ENCODE measurements at places on chromosomes 12 and 14.

- no peak for DNase-seq
Observed at GRCh38 chr12:97235102-97235501, 227.5 kb upstream of the RMST start.

- DNase-seq = no peak
Observed at GRCh38 chr12:57802607-57803006, 15.9 kb downstream of the AVIL start.

DNA sequence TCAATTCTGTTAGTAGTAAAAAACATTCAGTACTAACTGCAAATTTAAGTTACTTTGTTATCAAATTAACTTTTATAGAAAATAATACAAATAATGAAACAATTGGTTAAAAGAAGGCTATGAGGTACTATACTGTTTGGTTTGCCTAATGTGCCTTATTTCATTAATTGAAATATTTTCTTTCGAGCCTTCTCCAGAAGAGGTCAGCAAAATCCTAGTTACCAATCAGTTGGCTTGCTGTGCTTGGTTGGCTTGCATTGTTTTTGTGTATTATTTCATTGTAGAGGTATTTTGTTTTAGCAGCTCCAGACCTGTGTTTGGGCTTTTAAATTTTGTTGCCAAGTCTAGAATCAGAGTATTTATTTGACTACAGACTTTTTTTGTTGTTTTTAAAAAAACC, 68.5 kb downstream of the AEBP2 start:
- no peak for DNase-seq

DNA sequence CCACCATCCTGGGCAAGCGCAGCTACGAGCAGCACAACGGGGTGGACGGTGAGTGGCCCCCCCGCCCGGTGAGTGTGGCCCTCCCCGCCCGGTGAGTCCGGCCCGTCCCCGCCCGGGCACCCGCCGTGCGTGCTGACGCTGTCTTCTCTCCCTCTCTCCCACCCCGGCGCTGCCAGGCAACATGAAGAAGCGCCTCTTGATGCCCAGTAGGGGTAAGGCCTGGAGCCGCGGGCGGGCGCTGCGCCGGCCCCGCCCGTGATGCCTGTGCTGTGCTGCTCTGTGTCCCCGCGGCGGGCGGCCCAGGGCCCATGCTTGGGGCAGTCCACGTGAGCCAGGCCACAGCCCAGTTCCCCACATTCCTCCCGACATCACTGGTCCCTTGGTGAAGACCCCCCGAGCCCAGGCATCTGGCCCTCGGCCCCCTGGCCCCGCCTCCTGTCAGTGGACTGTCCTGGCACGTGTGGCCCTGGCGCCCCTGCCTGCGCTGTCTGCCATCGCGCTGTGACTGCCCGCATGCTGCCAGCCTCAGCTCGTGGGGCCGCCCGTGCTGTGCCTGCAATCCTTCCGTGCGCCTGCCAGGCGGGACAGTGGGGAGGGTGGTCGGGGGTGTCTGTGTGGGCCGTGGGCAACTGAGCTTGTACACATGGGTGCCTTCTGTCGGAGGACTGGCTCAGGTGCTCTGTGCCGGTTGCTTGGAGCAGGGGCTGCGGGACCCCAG, 7.9 kb upstream of the CRIP2 start:
- no peak for DNase-seq

- DNase-seq = no peak
Observed at GRCh38 chr14:69635981-69636639, 24.7 kb downstream of the SUSD6 start.

All from mucosa of gallbladder (tissue), 1 donor.